ENCODE measurements at places on chromosomes 4 and X.

DNA sequence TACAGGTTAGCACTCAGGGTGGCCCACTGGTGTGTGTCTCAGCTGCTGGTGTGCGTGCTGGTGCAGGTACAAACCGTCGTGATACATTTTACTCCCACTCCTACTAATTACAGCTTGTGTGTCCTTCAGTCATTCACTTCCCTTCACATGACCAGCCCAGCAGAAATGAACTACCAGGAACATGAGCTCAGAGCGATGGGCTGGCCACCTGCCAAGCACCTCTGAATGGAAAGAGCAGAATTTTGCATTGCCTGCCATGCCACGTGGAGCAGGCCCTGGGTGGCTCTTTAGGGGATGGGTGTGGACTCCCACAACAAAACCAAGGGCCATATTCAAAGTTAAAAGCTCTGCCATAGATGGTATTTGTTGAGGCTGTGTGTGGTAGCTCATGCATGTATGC is 58.9 kb upstream of the PGM2 start:
- peak; percentile 77 for DNase-seq

- no peak for DNase-seq
These were observed 23.9 kb downstream of the STIM2 start for GRCh38 chr4:26884486-26884988.

- DNase-seq = no peak
These were observed 26.5 kb upstream of the ANAPC4 start for GRCh38 chr4:25350561-25350960.

- no peak for DNase-seq
These were observed at the start of gene NKX3-2 for GRCh38 chr4:13543839-13544605. NKX3-2 (minus strand) TSS chr4:13544508; CDS start chr4:13544414, 94 bp downstream.

DNA sequence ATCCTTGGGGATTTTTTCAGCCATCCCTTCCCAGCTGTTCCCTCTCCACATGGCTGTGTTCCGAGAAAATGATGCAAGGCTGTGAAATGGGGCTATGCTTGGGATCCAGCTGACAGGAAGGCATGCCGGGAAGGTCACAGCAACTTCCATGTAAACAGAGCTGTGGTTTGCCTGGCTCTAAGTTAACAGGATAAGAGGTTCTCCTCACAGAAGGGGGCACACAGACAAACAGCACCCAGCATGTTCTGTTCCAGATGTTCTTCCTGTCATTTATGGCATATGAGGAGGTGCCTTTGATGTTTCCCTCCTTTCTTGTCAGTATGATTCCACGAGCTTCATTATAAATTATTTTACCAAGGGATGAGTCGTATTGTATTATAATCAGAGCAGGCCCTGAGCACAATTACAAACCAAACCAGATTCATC is 220.7 kb downstream of the ANTXR2 start:
- no peak for DNase-seq

GRCh38 chr4:52983563-52984303 is 121.6 kb downstream of the RASL11B start:
- peak; percentile 81 for DNase-seq

GRCh38 chr4:4614925-4615678 is 73.3 kb upstream of the STX18 start:
- no peak for DNase-seq

DNA sequence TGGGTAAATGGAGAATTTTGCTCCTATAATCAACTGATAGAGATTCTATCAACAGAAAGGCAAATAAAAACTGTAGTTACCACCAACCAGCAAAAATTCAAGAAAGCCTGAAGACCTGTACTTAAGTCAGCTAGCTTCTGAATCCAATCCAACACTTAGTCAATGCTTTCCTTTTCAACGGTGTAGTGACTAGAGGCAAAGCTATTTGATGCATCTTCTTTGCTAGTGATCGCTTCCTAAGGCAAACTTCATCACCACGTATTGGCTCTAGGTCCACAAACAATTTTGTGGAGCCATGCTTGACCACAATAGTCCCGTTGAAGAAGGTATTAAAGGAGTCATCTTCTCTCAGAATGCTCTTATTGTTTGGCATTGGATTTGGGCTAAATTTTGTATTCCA is 25.0 kb upstream of the UBA6 start:
- no peak for DNase-seq

DNA sequence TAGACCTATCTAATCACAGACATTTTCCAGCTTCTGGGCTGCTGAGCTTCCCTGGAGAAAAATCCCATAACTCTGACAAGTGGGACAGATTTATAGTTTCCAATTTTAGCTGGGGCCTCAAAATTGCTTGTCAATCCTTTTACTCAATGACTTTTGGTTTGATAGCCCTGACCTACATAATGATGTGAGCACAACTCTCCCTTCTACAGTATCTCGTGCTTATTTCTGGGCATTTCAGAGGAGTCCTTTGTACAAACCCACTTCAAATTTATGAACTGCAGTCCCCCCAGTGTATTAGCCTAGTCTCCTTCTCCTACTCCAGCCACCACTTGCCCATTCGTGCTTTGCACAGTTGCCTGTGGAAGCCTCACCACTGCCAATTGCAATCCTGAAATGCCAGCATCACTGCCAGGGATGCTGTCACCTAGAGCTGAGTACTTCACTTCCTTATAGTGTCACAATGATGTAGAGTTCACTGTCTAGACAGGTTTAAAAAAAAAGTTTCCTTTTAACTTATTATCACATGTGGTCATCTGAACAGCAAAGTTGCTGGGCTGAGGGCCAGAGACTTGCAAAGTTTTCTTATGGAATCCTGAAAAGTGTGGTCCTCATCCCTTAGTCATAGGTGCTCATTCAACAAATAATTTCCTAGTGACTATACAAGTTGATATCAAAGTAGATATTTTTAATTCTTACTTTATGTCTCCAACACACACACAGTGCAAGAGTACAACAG is 21.2 kb downstream of the TRAM1L1 start:
- no peak for DNase-seq

DNA sequence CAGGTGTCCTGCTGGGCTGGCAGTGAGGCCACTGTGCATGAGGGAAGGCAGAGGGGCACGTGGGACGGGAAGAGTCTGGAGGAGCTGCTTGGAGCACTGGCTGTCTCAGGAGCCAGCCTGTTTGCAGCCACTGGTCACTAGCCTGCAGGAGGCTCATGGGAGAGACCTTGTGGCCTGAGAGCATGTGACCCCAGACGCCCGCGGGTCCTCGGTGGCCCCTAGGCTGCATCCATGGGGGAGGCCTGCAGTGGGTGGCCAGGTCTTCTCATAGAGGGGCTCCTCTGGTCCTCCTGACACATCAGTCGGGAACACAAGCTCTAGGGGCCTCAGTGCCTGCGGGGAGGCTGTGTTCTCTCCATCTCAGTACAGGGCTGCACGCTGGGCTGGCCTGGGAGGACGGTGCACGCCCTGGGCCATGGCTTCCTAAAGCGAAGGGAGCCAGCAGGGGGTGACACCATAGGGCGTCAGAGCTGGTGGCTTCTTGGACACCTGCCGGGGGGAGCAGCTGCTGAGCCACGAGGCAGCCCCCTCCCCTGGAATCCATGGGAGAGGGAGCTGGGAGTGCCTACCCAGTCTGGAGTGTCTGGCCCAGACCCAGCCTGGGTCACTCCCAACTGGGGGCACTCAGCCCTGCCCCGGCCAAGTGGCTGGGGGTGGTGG is 12.3 kb downstream of the NAT8L start:
- DNase-seq = no peak

GRCh38 chrX:16187024-16187760 is 19.9 kb downstream of the MAGEB17 start:
- DNase-seq = no peak

- DNase-seq = no peak
These were observed 1413.6 kb downstream of the PCDH7 start for GRCh38 chr4:32133734-32134133.

DNA sequence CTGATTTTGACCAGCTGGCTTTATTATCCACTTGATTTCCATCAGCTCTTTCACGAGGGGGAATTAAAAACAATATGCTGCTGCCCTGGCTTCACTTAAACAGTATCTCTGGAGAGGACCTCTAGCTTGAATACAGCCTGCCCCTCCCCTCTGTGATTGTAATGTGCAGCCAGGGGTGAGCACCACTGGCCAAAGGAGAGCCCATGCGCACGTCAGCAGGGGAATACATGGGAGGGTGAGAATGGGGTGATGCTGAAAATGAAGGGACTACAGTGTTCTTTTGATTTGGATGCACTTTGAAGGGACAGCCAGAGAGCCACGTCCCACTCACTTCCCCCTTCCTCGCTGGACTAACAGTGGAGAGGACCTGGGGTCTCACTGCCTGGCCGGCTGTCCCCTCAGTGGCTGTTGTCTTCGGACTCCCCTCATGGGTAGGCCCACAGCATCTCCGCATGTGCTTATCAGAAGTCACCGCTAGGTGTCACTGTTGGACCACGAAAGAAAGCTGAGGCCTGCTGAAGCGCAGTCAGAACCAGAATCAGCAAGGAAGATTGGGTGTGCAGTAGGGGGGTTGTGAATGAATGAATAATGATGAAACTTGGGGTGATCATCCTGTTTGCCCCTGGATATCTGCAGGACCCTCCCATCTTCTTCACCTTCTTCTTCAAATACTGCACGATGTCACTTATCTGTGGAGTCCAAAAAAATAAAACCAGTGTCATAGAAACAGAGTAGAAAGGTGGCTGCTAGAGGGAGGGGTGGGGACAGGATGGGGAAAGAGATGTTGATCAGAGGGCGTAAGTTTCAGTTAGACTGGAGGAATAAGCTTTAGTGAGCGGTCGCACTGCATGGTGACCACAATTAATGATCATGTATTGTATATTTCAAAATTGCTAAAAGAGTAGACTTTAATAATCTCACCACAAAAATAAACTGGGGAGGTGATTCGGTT is 32.8 kb downstream of the CLCN4 start:
- peak; percentile 83 for DNase-seq

DNA sequence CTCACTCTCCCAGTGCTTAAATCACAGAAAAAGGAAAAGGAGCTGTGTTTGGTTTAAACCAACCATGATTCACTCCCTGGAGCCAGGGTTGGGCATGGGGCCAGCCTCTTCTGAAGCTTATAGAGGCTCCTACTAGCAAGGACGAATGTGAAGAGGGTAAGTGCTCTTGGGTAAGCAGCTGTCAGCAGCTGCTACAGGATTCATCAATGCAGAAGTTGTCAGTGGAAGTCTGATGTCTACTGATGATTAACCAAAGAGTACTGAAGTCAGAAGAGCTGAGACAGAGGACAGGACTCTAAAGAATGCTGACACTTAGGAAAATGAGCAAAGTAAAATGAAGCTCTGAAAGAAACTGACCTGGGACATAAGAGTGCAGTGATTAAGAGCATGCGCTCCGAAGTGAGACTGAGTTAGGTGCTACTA is 32.7 kb upstream of the JADE1 start:
- DNase-seq = peak; percentile 74

DNA sequence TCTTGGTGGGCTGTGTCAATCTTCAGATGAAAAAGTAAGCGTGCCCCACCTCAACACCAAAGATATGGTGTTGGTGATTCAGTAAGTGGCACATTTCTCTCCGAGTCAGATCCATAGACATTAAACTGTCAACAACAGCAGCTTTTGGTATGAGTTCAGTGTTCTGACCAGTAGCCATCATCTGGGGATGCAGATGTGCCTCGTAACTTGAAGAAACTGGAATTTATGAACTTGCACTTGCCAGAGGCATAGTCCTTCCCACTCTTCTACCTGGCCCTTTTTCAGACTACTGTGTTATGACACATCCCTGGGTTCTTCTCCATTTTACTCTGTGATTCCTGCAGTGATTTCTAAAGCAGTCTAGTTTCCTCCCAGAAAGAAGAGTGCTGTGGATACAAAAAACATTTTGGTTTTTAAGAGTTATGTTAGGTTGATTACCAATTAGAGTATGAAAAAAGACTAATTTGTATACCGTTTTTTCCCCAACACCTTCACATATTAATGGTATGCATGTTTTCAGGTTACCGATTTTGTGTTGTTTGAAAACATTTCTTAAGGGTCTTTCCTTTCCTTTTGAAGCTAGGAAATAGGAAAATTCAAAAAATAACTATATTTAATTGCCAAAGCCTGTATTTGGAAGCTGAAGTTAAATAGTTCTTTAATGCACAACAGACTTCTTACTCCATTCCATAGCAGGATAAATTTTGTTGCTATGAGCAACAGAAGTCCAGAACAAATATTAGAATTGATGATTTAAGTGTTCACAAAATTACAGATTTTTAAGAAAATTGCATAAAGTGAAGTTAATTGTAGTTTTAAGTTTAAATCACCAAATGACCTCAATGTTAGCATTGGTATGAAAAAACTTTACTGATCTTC is 39.3 kb downstream of the NUDT6 start:
- DNase-seq = no peak

DNA sequence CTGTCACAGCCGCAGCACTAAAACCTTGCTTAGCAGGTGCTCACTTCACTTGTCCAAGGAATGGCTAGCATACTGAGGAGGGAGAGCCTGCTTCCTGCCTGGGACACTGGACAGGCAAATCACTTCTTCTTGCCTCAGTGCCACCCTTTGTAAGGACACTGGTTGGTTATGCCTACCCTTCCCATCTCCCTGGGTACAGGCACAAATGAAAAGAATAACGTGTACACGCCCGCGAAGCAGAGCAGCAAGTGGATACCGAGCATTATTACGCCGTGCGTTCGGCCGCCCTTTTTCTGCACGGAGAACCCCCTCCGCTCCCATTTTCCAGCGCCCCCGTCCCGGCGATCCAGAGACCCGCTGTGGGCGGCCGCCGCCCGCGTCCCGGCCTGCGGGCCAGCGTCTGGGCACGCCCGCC is 338 bp upstream of the KLHL2 start:
- DNase-seq = no peak

- no peak for DNase-seq
These were observed 81.3 kb downstream of the ACOX3 start for GRCh38 chr4:8359193-8359592.

- no peak for DNase-seq
These were observed 40.0 kb downstream of the ZFYVE28 start for GRCh38 chr4:2378401-2378800.

GRCh38 chrX:138946926-138947325 is 235.4 kb upstream of the FGF13 start:
- DNase-seq = no peak

GRCh38 chr4:98793658-98794057 is 135.2 kb upstream of the TSPAN5 start:
- DNase-seq = no peak

- no peak for DNase-seq
These were observed 163.9 kb downstream of the SLC7A11 start for GRCh38 chr4:138078253-138078652.

- no peak for DNase-seq
These were observed 69.6 kb upstream of the PCDH18 start for GRCh38 chr4:137601934-137602333.

DNA sequence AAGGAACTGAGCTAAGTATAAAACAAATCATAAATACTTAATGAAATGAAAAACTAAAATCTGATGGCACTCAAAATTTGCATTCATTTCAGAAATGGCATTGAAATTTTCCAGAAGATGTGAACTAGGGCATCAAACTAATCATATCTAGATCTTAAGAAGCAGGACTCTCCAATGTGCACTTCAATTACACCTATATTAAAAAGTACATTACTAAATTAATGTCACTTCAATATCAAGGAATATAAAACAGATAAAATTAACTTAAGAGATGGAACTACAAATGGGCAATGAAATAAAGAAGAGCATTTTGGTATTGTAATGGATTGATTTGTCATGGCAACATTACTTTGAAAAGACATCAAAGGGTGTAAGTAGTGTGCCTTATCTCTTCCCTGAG is 20.3 kb downstream of the NPY2R start:
- no peak for DNase-seq

GRCh38 chr4:94412658-94413038 is 39.1 kb upstream of the PDLIM5 start:
- DNase-seq = peak; percentile 68

GRCh38 chrX:13473442-13474163 is 95.8 kb upstream of the EGFL6 start:
- peak; percentile 37 for DNase-seq
